Activated naive CD4-positive, alpha-beta T cell (primary cell): ENCODE measurements at places on chromosomes 6 and 20.

DNA sequence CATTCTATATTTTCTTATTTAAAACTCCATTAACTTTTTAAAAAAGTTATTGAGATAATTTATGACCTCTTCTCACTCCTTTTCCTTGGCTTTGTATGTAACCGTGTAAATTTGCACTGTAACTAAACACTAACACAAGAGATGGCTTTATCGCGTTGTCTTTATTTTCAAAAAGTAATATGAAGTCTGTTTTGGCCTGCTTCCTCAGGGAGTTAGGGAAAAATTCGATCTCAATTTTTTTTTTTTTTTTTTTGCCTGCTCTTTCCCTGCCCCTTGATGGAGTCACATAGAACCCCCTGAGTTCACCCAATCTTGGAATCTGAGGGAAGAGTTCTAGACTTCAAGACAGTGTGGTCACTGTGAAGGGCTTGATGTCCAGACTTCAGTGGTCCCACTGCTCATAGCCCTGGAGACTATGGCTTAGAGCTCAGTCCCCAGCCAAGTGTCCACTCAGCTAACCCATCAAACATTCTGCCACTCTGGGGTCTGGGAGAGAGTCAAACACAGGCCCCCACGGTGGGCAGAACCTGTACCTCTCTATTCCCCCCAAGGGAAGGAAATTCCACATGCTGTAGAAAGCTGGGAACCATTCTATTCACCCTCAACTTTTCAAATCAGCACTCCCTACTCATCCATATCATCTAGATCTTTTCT is 15.7 kb upstream of the TBC1D22B start:
- DNase-seq = no peak

- no peak for DNase-seq
These were observed 56.1 kb downstream of the SGK1 start for GRCh38 chr6:134261766-134262165.

GRCh38 chr6:24650365-24650764 is 4.4 kb upstream of the KIAA0319 start:
- DNase-seq = no peak

DNA sequence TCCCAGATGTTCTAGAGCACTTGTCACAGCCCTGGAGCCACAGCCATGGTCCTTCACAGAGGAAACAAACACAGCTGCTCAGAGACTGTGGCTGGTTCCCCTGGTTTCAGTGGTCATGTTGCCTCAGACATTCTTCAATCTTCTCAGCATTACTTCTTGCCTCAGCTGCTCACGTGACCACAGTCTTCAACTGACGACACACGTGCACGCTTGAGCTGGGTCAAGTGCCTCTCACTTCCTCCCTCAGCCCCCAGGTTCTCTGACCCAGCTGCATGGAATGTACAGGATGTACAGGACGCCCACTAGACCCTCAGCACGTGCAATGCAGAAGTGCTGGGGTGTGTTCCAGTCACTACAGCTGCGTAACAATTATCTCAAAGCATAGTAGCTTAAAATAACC is 159.8 kb upstream of the GGTLC1 start:
- peak; percentile 7 for DNase-seq

DNA sequence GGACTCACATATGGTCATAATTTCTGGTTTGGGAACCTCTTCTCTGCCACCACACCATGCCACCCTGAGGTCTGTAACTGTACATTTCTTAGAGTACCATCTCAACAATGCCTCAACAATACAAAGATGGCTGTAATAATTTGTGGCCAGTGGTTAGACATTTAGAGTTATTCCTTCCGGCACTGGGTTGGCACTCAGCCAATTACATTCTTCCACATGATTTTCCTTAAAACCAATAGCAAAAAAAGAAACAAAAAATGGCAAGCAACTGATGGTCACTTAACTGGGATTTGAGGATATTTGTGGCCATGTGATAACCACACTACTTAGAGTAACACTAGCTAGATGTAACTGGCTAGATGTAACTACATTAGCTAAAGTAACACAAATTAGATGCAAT is 79.9 kb downstream of the SEL1L2 start:
- no peak for DNase-seq

DNA sequence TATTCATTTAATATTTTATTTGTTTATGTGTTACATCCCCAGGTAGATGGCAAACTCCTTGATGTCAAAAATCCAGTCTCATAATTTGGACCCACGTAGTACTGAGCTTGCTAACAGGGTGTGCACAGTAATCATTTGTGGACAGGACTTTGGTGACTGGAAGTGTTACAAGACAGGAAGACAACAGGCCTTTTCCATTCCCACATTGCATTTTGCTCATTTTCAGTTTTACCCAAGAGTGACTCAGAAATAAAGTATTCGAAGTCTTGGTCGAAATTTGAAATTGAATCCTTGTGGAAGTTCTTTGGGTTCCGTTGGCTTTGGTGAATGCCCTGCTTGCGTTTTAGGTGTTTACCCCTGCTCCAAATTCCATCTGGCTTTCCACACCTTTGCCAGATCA is 63.0 kb upstream of the THBS2 start:
- DNase-seq = no peak

DNA sequence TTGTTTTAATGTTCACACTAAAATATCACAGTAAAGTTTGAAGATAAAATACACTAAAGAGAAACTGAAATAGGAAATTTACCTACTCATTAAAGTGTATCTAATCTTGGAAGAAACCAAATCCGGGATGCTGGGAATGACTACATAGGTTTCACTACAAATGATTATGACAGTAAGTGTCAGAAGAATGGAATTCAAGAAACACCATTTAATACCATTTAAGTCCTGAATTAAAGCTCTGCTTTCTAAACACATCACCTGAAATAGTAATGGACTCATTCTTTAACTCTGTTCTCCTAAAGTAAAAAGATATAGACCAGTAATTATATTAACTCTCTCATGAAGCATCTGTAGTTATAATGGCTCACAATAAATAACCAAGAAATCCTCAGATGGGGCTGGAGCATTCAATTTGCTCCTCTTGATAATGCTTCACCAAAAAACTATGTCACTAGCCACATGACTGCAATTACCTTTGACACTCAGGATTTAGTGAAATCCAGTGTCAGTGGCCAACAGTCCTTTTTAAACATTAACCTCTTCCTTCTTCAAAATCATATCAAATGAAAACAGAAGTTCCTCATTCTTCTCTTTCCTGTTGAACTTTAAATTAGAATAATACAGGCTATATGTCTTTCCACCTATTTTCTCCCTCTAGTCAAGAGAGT is 41.4 kb downstream of the MAP7 start:
- DNase-seq = no peak

- no peak for DNase-seq
These were observed 621.5 kb downstream of the QKI start for GRCh38 chr6:164035900-164036485.

- DNase-seq = peak; percentile 5
These were observed 76.4 kb upstream of the RNF24 start for GRCh38 chr20:4091490-4092479.

DNA sequence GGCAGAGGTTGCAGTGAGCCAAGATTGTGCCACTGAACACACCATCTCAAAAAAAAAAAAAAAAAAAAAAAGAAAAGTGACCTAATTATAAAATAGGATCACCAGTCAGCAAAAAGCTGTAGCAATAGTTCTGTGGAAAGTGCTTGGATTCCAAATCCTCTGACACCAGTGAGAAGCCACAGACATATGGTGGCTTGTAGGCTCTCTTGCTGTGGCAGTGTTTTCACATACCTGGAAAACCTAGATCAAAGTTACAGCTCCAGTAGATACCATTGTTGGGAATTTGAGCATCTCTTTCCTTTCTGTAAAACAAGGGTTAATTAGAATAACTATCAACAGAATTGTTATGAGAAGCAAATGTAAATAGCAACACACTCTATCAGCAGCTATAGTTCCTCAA is 4.1 kb downstream of the CCDC170 start:
- DNase-seq = no peak

DNA sequence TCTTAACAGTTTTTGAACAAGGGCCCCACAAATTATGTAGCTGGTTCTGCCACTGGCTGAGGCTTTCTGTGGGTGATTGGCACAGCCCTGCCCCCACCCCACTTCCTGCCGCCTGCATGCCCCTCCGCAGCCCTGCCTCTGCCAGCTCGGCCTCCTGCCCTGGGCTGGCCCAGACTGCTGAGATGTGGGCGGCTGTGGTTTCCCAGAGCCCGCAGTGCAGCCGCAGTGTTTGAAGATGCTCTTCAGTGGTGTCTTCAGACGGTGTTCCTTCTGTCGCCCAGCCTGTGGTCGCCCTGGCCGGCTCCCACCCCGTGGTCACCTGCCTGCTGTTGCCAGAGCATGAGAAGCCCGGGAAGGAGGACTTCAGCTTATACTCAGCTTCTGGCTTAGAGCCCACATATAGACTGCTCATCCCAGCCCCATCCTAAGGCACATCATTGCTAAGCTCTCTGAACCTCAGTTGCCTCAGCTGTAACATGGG is 154.3 kb downstream of the VEGFA start:
- peak; percentile 22 for DNase-seq

- no peak for DNase-seq
These were observed 122.2 kb upstream of the MYLIP start for GRCh38 chr6:16006681-16007080.
